ENCODE measurements at places on chromosomes 3 and 15.

GRCh38 chr3:113277941-113278598 lies 66.7 kb downstream of the BOC start:
- DNase-seq: no peak

DNA sequence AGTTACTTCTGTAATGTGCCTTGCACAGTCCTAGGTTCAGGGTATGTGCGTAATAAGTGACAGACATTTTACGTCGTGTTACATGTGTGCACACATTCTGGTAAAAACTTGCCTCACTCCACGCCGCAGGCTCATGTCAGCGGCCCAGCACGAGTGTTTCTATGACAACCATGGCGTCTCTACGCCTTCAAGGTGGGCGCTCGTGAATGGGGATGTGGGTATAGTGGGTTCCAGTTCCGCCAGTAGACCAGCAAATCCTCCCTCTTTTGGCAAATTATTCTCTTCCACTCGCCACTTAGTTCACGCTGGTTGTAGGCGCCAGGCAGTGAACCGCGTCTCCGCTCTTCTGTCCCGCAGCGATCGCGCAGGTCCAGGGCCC lies 40.3 kb downstream of the CHST14 start:
- DNase-seq: no peak

- DNase-seq: no peak
Measured at GRCh38 chr15:72584006-72584405, 70.5 kb upstream of the GOLGA6B start.

DNA sequence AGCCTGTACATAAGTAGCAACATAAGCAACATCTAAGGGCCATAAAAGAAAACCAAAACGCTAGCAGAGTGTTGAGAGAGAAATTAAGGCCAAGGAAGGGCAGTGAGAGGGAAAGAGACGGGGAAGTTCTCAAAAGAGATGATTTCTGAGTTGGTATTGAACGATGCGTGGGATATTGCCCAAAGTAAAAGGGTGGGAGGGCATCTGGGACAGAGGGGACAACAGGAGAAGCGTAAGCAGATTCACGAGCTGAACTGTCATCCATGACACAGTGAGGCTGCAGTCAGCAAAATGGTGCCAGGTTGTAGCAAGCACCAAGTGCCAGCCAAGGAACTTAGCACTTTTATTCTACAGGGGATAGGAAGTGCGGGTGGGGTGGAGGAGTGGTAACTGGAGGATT lies 11.8 kb downstream of the NCEH1 start:
- DNase-seq: no peak

DNA sequence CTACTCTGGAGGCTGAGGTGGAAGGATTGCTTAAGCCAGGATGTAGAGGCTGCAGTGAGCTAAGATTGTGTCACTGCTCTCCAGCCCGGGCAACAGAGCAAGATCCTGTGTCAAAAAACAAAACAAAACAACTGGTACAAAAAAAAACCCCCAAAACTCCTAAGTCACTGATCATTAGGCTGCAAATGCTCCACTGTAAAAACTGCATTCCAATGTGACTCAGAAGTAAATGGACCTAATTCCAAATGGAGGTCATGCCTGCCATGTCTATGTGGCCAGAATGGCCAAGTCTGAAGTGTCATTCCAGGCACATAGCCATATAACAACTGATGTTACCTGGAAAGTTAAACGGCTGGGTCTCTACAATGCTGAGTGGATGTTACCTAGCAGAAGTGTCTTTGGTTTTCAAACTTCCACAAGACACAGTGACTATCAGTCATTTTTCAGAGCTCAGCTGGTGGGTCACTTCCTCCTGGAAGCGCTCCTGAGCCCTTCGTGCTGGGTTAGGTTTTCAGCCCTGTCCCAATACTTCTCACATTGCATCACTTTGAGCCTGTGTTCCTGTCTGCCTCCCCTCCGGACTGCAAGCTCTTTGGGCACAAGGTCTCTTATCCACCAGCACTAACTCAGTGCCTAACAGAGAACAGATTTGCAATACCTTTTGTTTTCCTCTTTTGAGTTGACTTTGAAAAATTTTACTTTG lies 10.6 kb downstream of the FSTL1 start:
- no peak for DNase-seq

DNA sequence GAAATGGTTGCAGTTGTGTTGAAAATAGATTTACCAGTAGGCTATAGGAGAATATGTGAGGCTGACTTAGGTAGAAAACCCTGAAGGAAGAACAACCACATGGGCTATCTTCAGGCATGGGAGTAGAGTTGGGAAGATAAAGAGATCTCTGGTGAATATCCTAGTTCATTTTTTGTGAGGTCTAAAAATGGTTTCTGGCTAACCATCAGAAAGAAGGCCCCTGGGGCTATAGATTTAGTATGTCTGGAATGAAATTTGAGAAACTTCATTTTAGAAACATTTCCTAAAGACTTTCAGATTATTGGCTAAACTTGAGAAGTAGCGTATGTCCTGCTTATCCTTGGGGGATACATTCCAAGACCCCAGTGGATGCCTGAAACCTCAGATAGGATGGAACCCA lies 148.2 kb downstream of the NAALADL2 start:
- no peak for DNase-seq

- DNase-seq: no peak
Measured at GRCh38 chr3:20511863-20512505, 326.0 kb upstream of the SGO1 start.

- DNase-seq: no peak
Measured at GRCh38 chr3:167728632-167729323, 5.9 kb downstream of the PDCD10 start.

- DNase-seq: peak; percentile 94
Measured at GRCh38 chr3:172511783-172512762, 11.2 kb downstream of the TNFSF10 start.

GRCh38 chr15:64236156-64236894 lies 73.5 kb upstream of the PPIB start:
- no peak for DNase-seq

GRCh38 chr15:43930556-43930955 lies 103.8 kb downstream of the WDR76 start:
- no peak for DNase-seq
